CD4-positive, alpha-beta T cell treated with Interleukin-1 beta for 1 hour (primary cell): ENCODE measurements at places on chromosomes 7 and 10.

GRCh38 chr10:3579845-3580244, 205.2 kb downstream of the KLF6 start:
- DNase-seq: no peak

DNA sequence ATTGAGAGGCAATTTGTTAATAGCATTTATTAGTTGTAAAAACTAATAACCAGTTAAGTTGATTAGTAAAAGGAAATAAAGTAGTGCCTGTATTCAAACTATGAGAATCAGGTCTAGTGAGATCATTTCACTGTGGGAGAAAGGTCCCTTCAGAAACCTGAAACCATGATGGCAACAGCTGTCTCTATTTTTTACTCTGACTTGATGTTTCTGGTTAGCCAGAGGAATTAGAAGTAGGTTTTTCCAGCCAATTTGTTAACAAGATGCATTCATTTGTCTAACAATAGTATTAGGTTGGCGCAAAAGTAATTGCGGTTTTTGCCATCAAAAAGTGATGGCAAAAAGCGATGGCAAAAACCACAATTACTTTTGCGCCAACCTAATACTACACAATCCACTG, 272.2 kb upstream of the YAE1 start:
- DNase-seq: no peak

GRCh38 chr10:47369251-47369894, 14.7 kb downstream of the ZNF488 start:
- DNase-seq: no peak

GRCh38 chr10:7773845-7774801, 13.7 kb downstream of the KIN start:
- no peak for DNase-seq

GRCh38 chr7:4460597-4460996, 221.5 kb upstream of the FOXK1 start:
- DNase-seq: no peak

DNA sequence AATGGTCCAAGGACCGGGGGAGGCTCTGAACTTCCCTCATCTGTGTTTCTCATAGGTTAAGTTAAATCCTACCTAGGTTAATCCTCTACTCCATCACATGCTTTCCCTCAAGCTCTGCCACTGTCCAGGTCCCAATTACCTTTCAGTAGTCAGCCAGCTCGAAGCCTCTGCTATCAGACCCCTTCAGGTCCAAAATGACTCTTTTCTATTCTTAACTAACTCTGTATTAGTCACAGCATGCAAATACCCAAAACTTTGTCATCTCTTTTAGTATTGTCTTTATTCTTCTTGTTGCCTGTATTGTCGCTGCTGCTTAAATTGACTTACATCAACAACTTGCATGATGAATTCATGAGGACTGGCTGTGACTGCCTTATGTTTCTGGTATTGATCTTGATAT, 15.3 kb downstream of the PPP1R17 start:
- no peak for DNase-seq

DNA sequence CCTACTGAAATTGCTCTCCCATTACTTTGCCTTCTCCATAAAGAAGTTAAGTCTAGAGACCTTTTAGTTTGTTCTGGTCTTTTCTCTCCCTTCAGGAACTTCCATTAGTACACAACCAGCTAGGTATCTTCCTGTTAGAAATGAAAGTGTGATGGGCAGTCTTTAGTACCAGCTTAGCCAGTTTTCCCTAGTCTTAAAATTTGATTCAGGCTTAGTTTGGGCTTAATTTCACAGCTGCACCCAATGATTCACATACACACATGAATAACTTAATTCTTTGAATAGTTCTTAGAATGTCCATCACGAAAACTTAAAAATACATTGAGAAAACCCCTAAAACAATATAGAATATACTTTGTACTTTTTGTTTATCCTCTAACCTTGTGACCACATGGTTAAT, 2.4 kb upstream of the PPP1R9A start:
- no peak for DNase-seq
